Stimulated activated CD8-positive, alpha-beta memory T cell treated with anti-CD3 and anti-CD28 coated beads, Interleukin-2, amount 100 ng/mL, for 1 hour (primary cell): ENCODE measurements at places on chromosomes 12 and 14.

DNA sequence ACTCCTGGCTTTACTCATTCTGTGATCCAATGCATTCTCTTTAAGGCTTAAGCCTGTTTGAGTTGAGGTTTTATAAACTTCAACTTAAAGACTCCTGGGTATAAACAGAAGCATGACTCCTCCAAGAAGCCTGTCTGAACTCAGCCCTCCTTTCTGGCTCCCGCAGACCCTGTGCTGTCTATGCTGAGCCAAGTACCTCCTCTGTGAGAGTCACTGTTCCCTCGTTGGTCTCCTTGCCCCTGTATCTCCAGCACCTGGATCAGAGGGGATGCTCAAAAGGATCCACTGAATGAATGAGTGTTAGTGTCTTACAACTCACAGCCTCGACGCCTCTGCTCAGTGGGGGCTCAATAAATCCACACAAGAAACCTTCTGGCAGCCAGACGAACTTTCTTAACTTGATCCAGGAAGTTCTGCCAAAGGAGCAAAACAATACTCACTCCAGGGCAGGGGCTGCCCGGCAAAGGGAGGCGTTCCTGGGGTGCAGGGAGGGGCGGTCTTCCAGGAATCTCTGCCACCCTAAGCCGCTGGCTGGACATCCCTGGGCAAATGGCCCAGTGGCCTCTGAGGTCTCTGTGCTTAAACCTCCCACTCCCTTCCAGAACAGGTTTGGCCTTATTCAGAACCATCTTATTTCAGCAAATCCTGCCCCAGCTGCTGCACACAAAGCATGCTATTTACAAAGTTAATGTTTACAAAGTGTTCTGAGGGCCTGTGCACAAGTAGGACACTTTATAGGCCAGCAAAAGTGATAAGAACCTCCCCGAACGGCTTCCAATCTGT, 32.9 kb downstream of the MAP1LC3B2 start:
- DNase-seq: no peak

DNA sequence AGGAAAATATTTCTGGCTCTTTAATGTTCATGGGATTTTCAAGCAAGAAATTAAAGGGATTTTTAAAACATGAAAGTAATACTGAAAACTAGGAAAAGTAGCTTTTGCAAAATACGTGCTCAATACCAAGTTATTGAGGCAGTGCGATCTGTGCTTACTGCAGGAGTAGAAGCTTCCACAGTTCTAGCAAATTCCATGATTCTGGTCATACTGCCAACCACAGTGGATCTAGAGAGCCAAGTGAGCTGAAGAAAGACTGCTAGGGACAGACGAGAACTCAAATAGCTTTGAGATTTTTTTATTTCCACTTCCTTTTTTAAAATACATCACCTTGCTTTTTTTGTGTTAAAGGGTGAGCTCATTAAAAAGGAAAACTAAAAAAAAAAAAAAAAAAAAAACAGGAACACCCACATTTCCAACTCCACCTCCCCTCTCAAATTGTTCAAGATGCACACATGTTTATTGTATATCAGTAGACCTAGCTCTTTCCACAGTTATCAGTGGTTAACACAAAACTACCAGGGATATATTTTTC, 26.2 kb downstream of the EGLN3 start:
- no peak for DNase-seq

- DNase-seq: no peak
Measured at GRCh38 chr12:72380441-72380840, 108.3 kb downstream of the TRHDE start.

DNA sequence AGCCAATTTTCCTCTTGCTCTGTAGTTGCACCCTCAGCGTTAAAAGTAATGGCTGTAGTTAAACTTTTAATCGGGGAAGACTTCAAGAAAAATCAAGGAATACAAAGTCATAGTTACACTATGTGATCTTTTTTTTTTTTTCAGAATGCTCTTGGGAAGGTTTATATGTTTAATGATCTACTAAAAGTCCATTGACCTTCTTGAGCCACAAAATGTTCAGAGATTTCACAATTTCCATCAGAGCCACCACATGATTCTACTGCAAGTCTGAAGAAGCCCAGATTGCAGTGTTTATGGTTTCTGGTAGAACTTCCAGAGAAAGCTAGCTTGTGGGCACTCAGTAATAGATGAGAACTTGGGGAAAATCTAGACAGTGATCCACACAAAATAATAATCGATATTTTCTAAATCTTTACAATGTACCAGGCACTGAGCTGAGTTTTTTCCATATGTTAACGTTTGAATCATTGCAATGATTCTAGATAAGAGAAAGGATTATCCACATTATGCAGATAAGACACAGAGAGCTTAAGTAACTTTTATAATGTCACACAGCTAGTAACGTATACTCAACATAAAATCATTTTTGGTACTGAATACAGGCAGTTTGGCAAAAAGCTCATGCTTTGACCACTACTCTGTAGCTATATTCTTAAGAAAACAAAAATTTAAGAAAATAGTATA, 38.3 kb downstream of the GYS2 start:
- no peak for DNase-seq

- no peak for DNase-seq
Measured at GRCh38 chr12:21169878-21170472, 39.0 kb downstream of the SLCO1B1 start.

GRCh38 chr14:72545411-72546311, 348.2 kb downstream of the DPF3 start:
- no peak for DNase-seq

DNA sequence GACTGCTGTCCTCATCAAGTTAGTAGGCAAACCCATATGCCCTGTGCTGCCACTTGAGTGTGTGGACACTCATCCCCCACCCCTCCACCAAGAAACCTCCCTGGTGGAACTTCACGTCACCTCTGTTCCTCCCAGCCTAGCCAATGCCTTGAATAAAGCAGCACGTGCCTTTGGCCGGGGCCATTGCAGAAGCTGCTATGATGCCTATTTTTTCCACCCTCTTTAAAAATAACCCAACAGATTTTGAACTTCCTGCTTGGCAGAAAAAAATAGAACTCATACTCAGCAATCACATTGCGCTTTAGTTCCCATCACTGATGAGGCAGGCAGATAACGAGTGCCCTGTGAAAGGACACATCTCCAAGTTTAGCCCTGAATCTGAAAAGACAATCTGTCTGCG, 23.1 kb upstream of the PWP1 start:
- DNase-seq: no peak

DNA sequence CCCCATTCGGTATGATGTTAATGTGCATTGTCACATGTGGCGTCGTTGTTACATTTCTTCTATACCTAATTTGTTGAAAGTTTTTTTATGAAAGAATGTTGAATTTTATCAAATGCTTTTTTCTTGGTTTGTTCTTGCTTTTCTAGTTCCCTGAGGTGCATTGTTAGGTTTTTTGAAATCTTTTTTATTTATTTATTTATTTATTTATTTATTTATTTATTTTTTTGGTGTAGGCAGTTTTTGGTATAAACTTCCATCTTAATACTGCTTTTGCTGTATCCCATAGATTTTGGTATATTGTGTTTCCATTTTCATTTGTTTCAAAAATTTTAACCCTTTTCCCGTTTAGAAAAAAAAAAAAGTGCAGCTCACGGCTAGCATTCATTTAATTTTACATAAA, 121.1 kb upstream of the HMGA2 start:
- DNase-seq: no peak

DNA sequence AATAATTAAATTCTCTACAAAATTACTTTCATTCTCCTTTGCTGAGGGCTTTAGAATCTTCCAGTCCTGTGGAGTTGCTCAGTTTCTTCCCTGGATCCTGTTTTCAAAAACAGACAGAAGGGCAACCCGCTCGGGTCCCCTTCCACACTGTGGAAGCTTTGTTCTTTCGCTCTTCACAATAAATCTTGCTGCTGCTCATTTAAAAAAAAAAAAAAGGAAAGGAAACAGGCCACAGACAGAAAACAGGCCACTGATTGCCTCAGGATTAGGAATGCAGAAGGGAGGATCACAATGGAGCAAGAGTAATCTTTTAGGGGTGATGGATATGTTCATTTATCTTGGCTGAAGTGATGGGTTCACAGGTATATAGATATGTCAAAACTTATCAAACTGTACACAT, 29.5 kb upstream of the HIGD1C start:
- DNase-seq: no peak

DNA sequence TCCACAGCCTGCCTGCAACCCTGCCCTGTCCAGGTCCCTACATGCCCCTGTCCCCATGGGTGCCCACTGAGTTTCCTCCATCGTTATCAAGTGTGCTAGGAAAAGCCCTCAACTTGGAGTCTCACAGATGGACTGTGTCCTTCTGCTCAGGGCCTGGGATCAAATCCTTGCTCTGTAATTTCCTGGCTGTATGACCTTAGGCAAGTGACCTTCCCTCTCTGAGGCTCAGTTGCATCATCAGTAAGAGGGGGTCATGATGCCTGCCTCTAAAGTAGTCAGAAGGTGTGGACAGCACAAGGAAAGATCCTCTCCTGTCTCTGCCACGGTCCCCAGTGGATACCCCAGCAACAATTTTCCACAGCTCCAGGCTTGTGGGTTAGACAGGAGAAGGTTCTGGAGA, 22.2 kb downstream of the RASAL1 start:
- DNase-seq: no peak

DNA sequence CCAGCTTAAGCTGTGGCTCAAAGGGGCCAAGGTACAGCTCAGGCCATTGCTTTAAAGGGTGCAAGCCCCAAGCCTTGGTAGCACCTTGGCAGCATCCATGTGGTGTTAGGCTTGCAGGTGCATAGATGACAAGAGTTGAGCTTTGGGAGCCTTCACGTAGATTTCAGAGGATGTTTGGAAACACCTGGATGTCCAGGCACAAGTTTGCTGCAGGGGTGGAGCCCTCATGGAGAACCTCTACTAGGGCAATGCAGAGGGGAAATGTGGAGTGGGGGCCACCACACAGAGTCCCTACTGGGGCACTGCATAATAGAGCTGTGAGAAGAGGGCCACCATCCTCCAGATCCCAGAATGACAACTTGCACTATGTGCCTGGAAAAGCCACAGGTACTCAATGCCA, 37.9 kb downstream of the GLIPR1L2 start:
- no peak for DNase-seq

GRCh38 chr14:42628602-42629001, 1021.9 kb downstream of the LRFN5 start:
- DNase-seq: no peak

- DNase-seq: no peak
Measured at GRCh38 chr12:72647139-72647538, 375.0 kb downstream of the TRHDE start.

DNA sequence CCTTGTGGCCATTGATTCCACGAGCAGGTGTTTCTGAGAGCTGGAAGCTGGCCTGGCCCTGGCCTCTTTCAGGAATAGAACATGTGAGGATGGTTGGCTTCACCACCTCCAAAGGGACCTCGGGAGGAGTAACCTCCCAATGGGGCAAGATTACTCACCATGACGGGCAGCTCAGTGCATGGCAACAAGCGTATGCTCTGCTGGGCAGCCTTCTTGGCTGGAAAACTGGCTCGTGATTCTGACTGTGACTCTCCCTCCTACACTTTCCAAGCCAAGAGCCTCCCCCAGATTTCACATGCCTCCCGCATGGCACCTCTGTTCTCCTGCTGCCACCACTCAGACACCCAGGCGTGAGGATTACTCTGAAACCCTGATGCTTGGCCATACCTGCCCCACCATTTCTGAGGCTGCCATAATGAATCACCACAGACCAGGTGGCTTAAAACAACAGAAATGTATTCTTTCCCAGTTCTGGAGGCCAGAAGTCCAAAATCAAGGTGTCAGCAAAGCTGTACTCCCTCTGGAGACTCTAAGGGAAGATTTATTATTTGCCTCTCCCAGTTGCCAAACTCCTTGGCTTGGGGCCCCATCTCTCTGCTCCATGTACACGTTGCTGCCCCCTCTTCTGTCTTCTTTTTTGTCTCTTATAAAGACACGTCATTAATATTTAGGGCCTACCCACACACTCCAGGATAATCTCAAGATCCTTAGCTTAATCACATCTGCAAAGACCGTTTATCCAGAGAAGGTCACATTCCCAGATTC, 215.9 kb downstream of the CHST11 start:
- no peak for DNase-seq

DNA sequence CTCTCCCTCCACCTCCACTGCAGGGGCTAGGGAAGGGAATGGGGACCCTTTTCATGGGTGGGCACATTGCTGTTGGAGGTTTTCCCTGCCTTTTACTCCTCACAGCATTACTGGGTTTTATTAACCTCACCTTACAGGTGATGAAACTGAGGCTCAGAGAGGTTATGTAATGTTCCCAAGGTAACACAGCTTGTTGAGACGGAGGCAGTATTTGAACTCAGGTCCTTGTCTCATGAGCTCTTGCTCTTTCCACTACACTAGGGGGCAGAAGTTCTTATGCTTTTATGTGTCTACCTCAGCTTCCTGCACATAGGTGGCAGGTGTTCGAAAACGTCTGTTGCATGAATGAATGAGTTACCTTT, 11.7 kb downstream of the CISTR start:
- no peak for DNase-seq

DNA sequence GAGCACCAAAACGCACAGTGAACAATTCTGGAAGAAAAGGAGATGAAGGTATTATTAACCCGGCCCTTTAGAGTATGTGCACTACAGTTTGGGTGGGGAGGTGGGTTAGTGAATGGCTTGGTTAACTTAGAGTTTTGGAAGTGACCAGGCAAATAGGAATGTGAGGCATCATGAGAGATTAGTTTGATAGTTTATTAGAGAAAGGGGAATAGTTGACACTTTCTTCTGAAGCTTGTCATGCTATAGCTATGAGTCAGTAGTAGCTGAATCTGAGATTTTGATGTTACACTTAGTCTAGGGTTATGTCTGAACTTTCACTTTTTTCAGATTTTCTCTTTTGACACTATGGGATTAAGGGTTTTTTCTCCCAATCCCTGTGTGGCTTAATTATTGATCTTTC, 567.2 kb downstream of the SNAPC1 start:
- DNase-seq: no peak

DNA sequence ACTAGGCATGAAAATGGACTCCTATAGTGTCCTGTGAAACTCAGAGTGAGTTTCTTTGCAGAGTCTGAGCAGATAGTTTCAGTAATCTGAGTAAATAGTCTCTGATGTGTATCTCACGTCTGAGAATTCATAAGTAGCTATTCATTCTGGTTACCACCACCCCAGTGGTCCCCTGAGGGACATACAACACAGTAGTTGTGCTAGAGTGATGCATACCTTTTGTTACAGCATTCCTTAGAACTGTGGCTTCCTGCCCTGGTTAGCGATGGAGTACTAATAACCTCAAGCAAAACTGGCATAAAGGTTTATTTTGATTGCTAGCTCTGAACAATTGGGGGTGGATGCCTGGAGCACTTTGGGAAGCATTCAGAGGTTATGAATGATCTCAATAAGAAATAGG, 114.7 kb downstream of the DAAM1 start:
- DNase-seq: no peak

- DNase-seq: no peak
Measured at GRCh38 chr12:120453977-120454376, 7.7 kb downstream of the GATC start.

- no peak for DNase-seq
Measured at GRCh38 chr14:87873741-87874140, 119.2 kb downstream of the GALC start.

DNA sequence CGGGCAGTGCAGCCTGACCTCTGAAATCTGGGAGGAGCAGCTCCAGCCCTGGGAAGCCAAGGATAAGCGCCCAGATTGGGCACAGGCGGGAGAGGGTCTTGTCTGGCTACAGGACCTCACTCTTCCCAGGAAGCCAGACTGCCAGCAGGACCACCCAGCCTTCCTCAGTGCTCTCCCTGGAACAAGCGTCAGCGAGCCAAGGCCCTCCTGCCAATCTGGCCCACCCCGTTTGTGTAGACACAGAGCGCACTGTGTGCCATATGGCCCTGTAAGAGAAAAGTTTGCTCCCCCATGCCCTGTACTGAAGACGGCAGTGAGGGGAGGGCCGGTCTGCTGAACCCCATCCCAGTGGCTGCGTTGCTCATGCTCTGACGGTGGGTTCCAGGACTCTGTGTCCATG, 1.2 kb upstream of the C14orf180 start:
- no peak for DNase-seq
